ENCODE measurements at places on chromosomes 5 and 9. TPM values are rescaled to one million over a fixed set of nuclear protein-coding genes. Genes with fewer than 3 reads are reported as not detected.

The MARCHF3 gene
- polyA plus RNA-seq, result 6.3 TPM

The NUTM2G gene
- polyA plus RNA-seq, result 0.31 TPM

The PAPPA gene
- polyA plus RNA-seq, result 2.9 TPM

The GFI1B gene
- polyA plus RNA-seq, result 1.0 TPM

The OR1Q1 gene
- polyA plus RNA-seq, result not detected

The SLC6A18 gene
- 4.6 TPM for polyA plus RNA-seq

The ENC1 gene
- polyA plus RNA-seq, result 77.4 TPM

The TTLL11 gene
- 6.8 TPM for polyA plus RNA-seq

The EIF4EBP3 gene
- polyA plus RNA-seq, result 7.6 TPM

DNA sequence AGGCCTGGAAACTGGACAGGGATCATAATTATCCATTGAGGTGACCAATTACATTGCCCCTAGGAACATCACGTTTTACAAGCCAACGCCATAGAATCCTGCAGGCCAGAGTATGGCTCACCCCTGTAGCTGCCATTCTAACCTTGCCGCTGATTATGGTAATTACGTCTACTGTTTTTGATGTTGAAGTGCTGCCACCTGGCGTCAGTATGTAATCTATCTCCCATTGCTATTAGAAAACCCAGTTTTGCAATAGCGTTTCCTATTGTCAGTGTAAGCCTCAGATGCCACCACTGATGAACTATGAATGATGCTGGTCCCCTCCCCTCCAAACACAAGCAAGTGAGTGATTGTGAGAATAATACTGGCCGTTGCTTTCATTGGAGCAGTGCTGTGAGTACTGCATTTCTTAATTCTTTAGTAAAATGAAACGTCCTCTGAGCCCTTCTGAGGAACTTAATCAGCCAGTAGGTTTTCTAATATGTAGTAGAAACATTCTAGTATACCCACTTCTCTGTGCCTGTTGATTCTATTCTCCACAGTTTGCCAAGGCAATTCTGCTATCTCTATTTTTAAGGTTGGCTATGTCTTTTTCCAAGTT lies 100.5 kb upstream of the NMUR2 start:
- peak; percentile 34 for DNase-seq

- DNase-seq, result no peak
Measured at GRCh38 chr9:108272349-108272899, 583.4 kb downstream of the ACTL7B start.

GRCh38 chr9:134422301-134423090 lies 96.2 kb downstream of the RXRA start:
- no peak for DNase-seq

DNA sequence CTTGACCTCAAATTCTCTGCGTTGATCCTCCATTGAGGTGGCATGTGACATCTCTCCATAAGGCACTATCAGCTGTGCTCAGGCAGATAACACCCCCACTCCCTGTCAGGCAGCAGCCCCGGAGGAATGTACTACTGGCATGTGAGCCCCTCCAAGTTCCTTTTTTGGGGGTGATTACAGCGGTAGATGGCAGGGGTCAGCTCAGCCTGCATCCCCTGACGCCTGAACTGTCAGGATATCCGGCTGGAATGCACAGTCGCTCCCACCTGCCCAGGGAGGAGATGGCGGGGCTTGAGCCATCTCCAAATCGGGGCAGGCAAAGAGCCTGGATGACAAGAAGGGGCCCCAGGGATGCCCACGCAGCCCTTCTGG lies 40.8 kb downstream of the FAM78A start:
- DNase-seq, result no peak

DNA sequence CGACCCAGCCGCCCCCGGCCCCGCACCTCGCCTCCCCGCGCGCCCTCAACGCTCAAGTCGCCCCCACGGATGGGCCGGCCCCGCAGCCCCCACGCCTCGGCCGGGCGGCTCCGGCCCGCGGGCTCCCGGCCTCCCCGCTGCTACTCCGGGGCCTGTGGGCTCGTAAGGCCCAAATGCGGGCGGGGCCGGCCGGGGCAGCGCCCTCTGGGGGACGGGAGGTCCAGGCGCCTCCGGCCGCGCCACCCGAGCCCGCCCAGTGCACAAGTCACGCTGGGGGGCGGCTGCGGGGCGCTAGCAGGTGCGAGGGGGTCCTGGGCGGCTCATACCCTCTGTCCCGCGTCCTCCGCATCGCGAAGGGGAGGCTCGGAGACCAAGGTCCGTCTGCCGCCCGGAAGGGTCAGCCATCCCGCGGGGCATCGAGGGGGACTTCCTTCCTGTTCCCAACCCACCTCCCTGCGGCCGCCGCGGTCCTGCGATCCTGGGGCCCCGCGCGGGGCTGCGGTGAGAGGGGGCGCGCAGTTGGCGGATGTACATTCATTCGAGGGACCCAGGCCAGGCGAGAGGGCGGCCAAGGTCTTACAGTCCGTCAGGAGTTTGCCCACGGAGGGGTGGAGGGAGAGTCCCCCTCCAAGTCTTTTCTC lies at the start of gene CIZ1:
Gene CIZ1, minus strand, starts transcription at position 167 of the 641 bp plus-strand sequence. CDS start 715 bp downstream, outside the sequence.
- DNase-seq, result no peak

DNA sequence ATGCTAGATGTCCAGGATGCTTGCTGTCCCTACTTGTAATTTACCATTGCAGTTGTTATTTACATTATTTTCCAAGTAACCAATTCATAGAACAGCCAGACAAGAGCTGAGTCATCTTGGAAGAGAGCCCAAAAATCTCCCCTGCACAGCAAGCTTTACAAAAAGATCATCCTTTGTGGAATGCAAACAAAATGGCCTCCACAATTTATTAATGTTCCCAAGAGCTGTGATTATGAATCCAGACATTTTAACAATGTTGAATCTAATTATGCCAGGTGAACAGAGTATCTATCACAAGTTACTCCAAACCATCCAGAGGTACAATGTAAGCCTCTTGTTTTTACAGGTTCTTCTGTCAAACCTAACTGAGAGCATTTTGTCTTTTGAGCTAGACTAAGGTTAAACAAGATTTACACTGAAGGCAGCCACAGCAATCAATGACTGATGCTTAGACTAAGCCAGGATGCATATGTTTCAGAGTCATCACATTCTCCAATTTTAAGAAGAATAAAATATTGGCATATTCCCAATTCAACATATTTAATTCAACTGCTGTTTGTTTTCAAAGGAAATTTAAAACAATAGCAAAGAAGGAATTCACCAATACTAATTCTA lies 95.3 kb upstream of the SLC12A2 start:
- peak; percentile 18 for DNase-seq

DNA sequence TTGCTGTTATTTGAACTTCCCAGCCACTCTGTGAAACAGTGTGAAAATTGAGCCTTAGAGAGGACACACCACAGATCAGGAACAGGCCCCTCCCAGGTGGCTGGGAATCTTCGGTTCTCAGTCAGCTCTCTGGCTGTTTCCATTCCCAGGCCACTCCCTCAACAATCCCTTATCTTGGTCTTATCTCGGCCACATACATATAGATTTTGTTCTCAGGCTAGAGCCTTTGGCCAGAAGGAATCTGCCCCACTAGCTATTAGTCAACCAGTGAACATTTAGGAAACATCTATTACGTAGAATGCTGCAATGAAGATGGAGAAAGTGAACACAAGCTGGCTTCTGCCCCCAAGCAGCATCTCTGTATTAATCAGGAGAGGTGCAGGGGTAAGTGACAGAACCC lies 21.0 kb upstream of the WWC1 start:
- DNase-seq, result no peak

DNA sequence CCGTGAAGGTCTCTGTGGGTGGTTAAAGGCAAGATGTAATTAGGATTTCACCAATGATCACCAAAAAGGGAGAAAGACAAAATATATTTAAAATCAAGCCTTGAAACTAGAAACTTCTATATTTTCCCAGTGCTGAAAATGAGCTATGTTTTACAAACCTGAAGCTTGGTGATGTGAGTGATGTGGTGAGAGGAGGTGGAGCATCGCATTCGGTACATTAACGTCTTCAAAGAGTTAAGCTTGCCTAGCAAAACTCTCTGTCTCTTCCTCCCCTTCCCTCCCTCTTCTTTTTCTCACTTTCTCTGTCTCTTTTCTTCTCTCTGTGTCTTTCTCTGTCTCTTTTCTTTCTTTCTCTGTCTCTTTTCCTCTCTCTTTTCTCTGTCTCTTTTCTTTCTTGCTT lies 347.3 kb upstream of the IRX2 start:
- DNase-seq, result no peak

DNA sequence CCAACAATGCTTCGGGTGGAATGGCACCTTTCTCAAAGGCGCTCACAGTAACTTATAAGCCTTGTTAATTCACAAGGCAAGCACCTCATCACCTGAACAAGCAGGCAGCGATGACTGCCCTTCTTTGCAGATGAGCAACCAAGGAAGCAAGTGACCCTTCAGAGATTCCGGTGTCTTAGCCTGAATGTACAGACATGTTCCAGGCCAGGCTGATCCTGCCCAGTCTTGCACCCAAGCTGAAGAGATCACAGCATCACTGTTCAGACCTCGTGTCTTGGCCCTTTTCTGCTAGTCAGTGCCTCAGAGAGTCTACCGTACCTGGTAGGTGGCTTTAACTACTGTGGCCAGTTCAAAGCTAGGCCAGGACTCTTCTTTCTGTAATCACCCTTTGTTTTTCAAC lies 94.7 kb upstream of the ERCC6L2 start:
- DNase-seq, result no peak

- no peak for DNase-seq
Measured at GRCh38 chr9:130331573-130331972, 66.0 kb downstream of the HMCN2 start.

- DNase-seq, result no peak
Measured at GRCh38 chr5:96176022-96176421, 214.4 kb upstream of the ELL2 start.

DNA sequence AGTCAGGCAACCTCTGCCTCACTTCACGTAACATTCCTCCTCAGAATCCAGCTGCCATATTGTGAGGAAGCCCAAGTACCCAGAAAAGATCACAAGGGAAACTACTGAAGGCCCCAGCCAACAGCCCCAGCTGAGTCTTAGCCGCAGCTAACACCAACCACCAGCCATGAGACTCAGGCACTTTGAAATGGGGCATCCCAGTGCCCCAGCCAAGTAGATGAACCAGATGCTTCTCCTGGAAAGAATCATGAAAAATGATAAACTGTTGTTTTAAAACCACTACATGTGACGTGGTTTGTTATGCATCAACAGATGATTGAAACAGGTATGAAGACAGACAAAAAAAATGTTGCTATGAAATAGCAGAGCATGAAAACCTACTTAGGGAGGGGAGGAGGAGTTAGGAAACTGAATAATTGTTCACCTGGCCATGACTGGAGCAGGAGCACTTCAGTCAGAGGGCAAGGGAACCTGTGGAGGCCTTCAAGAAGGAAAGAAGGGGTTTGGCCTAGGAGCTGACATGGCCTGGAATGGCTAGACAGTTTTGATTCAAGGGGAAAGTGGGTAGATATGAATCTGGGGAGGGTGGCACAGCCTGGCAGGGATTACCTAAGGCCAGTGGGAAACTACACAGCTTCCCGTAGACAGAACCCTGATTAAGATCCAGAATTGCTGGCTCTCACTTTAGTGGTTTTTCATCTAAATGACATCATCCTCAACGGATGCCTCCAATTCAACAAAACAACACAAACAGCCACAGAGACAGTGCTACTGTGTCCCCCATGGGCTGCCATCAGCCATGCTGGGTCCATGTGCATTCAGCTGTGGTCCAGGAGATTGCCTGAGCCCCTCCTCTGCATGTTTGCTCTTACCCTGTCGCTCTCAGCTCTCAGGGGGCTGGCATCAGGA lies 211.6 kb downstream of the SYK start:
- no peak for DNase-seq

- no peak for DNase-seq
Measured at GRCh38 chr9:132797861-132798659, 80.0 kb downstream of the AK8 start.

DNA sequence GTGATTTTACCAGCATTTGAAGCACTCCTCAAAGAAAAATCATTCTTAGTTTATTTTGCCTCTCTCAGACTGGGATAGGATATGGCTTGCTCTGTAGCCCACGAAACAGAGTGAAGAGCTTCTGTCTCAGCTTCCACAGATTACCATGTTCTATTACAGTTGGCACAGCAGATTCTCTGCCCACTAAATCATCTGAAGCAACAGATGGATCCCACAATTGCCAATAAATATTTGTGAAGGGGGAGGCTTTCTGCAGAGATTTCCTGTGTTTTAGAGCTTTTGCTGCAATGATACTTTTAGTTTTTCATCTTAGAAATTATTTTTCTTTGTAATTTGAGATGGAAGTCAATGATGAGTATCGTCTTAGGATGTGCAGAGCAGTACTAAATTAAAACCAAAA lies 12.3 kb upstream of the MAP3K1 start:
- DNase-seq, result no peak

GRCh38 chr5:94544031-94544650 lies 74.3 kb downstream of the KIAA0825 start:
- no peak for DNase-seq

GRCh38 chr5:133164759-133165158 lies 112.9 kb downstream of the HSPA4 start:
- no peak for DNase-seq

DNA sequence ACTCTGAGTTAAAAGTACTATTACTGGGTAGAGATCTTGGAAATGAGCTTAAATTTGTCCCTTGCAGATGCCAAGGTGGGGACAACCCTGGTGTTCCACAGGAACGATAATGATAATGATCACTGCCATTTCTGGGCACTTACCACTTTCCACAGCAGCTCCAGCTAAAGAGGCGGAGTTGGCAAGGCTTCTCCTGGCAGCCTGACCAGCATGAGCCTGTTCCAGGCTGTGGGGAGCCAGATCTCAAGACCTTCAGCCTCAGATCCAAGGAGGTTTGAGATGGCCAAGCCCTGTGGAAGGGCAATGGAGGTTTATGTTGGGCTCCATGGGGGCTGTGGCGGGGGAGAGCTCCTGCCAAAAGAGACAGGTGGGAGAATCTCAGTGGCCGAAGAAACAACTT lies 244.9 kb upstream of the MVB12B start:
- no peak for DNase-seq

GRCh38 chr5:168305281-168305680 lies 13.8 kb downstream of the WWC1 start:
- DNase-seq, result no peak

GRCh38 chr5:1652873-1653697 lies 129.3 kb upstream of the LPCAT1 start:
- no peak for DNase-seq

- DNase-seq, result no peak
Measured at GRCh38 chr9:127626752-127627493, 14.8 kb downstream of the STXBP1 start.

DNA sequence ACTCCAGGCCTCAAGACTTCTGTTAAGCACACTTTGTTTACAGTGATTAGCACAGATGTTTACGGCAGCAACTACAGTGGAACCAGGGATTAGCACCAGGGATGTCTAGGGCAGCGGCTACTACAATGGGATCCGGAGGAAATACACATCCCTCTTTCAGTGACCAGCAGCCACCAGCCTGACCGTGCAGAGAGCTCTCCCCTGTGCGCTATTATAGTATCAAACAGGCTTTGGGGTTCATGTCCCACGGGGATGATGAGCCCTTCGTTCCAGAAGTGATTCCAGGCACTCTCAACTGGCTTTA lies 21.5 kb downstream of the GFPT2 start:
- DNase-seq, result no peak

DNA sequence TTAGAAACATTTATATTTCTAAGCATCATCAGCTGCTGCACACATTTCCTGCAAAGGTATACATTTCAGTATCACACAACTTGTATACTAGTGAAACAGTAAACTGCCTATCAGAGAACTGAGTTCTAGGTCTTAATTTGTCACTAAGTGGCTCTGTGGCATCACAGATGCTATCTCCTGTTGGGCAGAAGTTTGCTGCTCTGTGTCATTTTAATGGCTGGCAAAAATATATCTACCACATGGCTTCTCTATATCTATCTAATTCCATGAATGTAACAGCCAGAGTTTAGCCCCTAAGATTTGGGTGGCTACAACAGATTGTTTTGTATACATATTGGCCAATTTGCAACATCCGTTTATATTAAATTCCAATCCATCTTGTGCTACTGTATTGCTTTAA lies 1231.9 kb upstream of the C9orf72 start:
- no peak for DNase-seq

Measured in renal cortex interstitium (tissue), 15 donors.